Motor neuron (in vitro differentiated cells): ENCODE measurements at places on chromosomes 12 and 14. TPM values are rescaled to one million over a fixed set of nuclear protein-coding genes. Genes with fewer than 3 reads are reported as not detected.

GRCh38 chr14:101973356-101973755 is 9.0 kb downstream of the DYNC1H1 start:
- no peak for ATAC-seq

SLC10A1 gene
- total RNA-seq: 1.6 and 1.8 TPM in 2 replicates

DNA sequence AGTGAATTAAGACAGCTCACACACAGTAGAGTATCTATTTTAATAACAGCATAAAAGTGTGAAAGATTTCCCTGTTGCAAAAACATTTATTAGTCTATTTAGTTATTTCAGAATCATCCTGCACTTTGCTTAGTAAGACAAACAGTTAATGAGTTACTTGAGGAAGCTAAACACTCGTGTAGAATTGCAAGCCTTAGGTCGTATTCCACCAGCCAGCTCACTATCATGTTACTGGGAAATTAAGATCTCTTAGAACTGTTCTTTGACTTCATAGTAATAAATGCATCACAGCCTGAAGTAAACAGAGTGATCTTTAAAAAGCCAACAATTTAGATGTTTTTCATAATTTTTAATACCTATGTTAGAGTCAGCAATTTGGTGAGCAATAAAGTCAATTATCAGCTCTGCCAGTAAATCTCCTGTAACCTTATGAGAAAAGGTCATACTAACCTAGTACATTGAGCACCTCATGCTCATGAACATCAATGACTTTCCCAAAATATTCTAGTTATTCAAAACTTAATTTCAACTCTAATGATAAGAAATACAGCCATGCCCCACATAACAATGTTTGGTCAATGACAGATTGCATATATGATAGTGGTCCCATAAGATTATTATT is 26.7 kb upstream of the ETNK1 start:
- ATAC-seq: no peak

DNA sequence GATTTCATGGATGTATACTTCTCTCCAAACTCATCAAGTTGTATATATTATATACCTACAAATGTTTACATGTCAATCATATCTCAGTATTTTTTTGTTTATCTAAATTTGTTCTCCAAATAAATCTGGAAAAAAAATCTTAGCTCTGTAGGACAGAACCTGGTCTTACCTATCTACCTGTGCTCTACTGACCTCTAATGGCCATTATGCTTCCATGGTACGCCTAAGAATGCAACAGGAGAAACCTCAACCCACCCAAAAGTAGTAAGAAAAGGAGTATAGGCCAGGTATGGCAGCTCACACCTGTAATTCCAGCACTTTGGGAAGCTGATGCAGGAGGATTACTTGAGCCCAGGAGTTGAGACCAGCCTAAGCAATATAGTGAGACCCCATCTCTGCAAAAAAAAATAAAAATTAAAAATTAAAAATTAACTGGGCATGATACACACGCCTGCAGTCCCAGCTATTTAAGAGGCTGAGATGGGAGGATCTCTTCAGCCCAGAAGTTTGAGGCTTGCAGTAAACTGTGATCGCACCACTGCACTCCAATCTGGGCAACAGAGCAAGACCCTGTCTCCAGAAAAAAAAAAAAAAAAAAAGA is 8.7 kb downstream of the OR11H4 start:
- ATAC-seq: no peak

MEG3 gene
- 8.0 and 9.6 TPM in 2 replicates for total RNA-seq

CCDC197 gene
- total RNA-seq: not detected in 2 replicates
